ENCODE measurements at places on chromosomes 2 and 18.

DNA sequence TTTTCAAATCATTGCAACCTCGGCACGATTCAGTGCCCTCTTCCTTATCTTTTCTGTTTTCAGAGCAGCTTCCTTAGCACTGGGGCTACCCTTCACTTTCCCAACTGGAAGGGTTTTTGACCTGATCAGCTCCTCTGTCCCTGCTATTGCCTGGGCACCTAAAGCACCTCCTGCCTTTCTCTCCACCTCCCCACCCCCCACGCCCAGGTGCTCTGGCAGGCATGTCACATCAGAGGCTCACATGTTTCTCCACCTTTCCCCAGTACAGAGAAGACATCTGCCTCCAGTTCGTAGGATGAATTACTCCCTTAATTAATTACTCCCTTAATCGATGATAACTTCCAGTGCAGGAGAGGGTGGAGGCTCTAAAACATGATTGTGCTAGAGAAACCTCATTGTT, 88.7 kb upstream of the LCLAT1 start:
- DNase-seq: no peak

- DNase-seq: no peak
These were observed 56.0 kb downstream of the NRP2 start for GRCh38 chr2:205738117-205738968.

GRCh38 chr2:2912731-2913130, 464.9 kb downstream of the EIPR1 start:
- peak; percentile 20 for DNase-seq

DNA sequence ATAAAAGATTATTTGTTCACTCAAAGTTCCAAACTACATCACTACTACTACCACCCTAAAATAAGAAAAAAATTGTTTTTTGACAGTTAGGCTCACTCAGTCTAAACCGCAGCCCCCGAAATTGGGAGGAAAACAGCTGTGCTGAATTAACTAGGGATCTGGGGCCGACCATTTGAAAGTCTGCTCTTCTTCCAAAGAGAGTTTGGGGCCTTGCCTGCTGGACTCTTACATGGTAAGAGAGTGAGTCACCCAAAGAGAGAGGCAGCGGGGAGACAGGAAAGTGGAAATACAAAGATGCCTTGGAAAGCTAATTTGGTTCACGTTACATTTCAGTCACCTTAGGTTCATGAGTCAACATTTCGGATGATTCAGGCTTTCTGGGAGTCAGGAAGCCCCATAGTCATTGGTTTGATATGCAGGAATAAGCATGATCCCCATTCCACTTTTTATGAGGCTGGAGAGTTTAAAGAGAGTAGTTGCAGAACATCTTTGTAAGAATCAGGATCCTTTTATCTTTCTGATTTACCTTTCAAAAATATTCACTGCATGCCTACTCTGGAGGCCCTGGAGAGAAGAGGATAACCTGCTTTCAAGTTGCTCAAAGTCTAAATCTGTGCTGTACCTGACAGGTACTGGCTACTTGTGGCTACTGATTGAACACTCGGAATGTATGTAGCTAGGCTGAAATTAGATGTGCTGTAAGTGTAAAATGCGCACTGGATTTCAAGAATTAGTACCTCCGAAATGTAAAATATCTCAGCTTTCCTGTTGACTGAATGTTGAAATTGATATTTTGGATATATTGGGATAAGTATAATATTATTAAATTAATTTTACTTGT, 995 bp upstream of the RTN4 start:
- DNase-seq: peak; percentile 95

GRCh38 chr18:60503199-60503598, 130.6 kb upstream of the MC4R start:
- no peak for DNase-seq

- peak; percentile 30 for DNase-seq
These were observed 37.7 kb downstream of the TGFA start for GRCh38 chr2:70515938-70516337.

- DNase-seq: no peak
These were observed 457.1 kb upstream of the SALL3 start for GRCh38 chr18:78522507-78522906.

- no peak for DNase-seq
These were observed 403.2 kb downstream of the DSC3 start for GRCh38 chr18:30639361-30639760.

DNA sequence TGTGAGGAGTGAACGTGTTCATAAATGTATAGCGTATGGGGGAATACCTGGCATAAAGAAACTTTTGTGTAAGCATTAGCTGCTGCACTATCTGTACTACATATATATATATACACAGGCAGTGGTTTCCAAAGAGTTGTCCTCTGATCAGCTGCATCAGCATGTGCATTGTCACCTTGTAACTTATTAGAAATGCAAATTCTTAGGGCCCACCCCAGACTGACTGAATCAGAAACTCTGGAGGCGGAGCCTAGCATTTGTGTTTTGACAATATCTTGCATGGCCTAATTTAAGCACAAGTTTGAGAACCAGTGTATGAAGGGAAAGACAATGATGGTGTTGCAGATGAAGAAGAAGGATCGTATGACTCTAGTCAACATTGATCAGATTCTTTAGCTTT, 299.5 kb downstream of the CCDC102B start:
- DNase-seq: no peak

GRCh38 chr2:134217924-134218323, 35.9 kb upstream of the MGAT5 start:
- DNase-seq: no peak

DNA sequence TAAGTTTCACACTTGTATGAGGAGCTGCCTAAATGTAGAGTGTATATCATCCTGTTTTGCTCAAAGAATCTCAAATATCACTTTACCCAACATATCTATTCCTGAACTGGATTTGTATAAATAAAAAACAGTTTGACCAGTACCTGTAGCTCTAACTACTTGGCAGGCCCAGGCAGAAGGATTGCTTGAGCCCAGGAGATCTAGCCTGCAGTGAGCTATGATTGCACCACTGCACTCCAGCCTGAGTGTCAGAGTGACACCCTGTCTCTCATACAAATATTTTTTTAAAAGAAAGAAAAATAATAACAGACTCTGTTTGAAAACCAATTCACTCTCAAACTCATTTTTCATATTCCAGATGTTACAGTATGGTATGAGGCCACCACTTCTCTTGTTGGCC, 7.7 kb upstream of the LIMS2 start:
- DNase-seq: no peak

DNA sequence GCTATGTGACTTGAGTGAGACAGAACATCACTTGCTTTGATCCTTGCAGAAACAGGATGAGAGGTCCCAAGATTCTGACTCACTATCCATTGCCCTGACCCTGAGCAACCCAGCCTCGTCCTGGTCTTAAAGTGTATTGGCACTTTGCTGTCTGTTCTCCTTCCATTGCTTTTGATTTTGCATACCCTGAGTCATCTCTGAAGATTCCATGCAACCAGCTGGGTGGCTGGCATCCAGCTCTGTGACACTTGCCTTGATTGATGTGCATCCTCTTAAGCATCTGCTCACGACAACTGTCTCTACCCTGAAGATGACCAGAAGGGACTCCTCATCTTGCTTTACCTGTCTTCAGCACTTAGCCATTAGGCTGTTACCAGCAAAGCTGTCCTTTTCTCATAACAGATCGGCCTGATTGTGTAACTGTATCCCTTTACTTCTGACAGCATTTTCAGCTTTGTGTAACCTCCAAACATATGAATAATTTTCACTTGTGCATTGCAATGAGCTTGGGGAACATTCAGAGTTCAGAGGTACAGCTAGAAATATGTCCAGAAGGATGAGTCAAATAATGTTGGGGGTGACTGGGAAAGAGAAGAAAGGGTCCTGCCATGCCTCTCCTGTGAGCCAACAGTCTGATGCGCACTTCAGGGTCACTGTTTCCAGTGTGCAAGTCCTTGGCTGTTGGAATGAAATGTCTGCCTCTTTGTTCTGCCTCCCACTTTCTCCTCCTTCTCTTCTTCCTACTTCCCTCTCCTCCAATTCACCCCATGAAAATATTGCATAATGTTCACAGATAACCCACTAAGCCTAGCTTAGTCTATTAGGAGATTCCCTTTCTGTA, 249.7 kb upstream of the OSR1 start:
- DNase-seq: peak; percentile 88

DNA sequence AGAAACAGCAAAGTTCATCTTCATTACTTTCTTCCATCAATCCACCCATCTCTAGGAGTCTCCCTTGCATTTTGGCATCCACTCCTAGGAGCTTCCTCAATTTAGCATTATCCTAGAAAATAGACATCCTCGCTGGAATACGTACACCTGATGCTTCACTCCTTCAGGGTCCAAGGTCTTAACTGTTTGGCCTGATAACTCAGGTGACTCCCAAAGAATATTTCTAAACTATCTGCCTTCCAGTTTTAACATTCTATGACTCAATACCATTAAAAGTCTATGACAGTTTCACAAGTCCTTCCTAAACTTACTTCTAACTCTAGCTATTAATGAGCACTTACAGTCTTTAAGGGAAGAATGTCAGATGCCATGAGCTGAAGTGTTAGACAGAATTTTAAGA, 26.5 kb upstream of the TLK1 start:
- no peak for DNase-seq

DNA sequence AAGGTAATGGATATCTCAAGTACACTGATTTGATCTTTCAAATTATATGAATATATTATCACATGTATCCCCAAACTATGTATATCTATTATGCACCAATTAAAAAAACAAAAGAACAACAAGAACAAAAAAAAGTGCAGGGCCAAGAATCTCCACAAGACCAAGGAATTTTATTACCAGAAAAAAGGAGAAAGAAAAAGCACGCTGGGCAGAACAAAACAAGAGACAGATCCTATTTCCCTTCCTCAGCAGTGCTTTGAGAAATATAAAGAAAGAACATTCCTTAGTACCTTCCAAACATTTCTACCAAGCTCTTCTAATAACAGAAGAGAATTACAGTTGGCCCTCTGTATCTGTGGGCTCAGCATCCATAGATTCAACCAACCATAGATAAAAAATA, 144.7 kb upstream of the CREB1 start:
- DNase-seq: no peak

DNA sequence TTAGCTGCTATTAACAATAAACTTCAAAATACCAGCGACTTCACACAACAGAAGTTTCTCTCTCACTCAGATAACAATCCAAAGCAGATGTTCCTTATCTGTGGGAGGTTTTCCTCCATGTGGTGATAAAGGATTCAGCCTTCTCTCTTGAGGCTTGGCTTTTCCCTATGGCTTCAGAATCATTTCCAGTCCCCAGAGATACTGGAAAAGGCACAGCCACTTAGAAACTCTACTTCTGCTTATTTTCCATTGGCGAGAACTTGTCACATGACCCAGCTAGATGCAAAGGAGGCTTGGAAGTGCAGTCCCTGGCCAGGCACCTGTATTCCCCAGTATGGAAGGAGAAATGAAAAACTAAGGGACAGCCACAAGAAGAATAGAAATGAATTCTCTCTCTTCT, 344.8 kb downstream of the MTX2 start:
- no peak for DNase-seq

GRCh38 chr2:17043173-17043572, 377.5 kb upstream of the CYRIA start:
- DNase-seq: no peak

DNA sequence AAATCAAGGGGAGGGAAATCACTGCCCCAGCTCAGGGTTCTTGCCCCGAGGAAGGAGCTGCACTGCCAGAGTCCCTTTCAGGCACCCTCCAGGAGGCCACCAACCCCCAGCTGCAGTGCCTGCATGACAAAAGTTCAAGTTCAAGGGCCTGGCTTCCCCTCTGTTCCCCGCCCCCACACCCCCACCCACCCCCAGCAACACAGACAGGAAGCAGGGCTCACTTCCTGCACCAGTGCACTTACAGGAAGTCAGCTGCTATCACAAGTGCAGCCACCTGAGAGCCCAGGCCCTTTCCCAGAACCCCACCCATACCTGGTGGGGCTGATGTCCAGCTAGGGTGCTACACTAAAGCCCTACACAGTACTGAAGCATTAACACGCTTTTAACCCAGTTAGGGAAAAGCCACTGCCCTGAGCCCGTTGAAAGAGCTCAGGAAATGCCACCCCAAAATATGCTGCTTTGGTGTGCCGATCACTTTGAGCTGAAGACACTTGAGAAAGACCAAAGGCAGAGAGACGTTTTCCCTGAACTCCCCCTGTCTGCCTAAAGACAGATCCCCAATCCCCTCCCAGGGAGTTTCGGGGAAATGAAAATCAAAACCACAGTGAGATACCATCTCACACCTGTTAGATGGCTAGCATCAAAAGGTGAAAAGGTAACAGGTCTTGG, 109.9 kb upstream of the CAB39 start:
- DNase-seq: no peak

- no peak for DNase-seq
These were observed 91.5 kb upstream of the MYT1L start for GRCh38 chr2:2422621-2423020.

DNA sequence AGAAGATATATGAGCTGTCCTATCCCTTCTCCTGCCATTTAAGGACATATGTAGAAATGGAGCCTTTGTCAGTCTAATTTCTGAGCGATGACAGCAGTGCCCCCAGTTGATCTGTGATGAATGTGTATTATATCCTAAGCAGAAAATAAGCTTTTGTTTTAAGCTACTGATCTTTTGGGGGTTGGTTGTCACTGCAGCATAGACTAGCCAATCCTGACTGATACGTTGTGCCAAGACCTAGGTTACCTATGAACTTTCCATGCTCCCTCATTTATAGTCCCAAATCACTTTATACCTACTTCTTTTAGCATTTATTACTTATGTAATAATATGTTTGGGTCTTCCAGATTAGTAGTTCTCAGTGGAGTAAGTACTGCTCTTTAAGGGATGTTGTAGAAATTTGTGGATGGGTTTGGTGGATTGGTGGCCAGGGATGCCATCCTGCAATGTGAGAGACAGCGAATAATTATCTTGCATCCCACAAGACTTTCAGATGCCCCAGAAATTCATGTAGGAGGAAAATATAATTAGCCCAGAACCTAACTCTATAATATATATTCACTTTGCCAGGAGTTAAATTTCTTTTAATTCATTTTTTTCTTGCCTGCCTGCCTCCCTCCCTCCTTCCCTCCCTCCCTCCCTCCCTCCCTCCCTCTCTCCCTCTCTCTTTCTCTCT, 11.8 kb downstream of the SMAD4 start:
- DNase-seq: no peak

- no peak for DNase-seq
These were observed 19.8 kb downstream of the C2orf49 start for GRCh38 chr2:105357122-105357521.

DNA sequence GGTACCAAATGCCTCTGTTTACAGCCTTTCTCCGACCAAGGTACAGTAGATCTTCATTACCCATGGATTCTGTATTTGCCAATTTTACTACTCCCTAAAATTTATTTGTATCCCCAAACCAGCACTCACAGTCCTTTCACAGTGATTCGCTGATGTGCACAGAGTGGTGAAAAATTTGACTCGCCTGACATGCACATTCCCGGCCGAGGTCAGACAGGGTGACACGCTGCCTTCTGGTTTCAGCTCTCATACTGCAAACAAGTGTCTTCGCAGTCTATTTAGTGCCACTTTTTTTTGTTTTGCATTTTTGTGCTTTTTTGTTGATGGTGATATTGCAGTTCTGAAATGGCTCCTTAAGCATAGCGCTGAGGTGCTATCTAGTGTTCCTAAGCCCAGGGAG, 71.0 kb downstream of the MAPK4 start:
- peak; percentile 60 for DNase-seq
